Activated CD4-positive, CD25-positive, alpha-beta regulatory T cell (primary cell): ENCODE measurements at places on chromosomes 7 and 10.

GRCh38 chr10:69502589-69502988 is 51.3 kb downstream of the TSPAN15 start:
- DNase-seq = no peak

GRCh38 chr10:113563306-113564088 is 10.6 kb downstream of the HABP2 start:
- DNase-seq = peak; percentile 32

GRCh38 chr7:36157527-36158320 is 4.7 kb downstream of the EEPD1 start:
- DNase-seq = no peak

DNA sequence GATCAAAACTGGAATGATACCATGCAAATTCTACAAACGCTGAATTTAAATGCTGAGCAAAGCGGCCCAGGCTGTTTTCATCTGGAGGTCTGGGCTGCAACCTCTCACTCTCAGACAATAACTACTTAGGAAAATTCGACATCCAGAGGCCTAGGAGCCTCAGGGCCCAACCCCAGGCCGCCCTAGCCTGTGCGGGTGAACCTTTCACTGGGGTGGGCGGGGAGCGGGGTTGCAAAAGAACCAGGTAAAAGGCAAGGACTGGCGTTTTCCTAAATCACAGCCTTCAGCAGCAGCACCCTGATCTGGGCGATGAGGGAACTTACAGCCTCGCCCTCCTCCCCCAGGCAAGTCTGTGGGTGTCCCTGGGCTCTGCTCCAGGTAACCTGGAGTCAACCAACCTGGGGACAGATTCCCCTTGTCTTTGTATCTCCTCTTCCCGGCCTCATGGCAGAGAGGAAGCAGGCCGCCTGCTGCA is 33.4 kb downstream of the CALML5 start:
- no peak for DNase-seq

- DNase-seq = no peak
Measured at GRCh38 chr7:925601-926000, 28.9 kb downstream of the ADAP1 start.

- no peak for DNase-seq
Measured at GRCh38 chr7:87342231-87342630, 3.2 kb upstream of the CROT start.

GRCh38 chr7:70322856-70323255 is 724.6 kb downstream of the AUTS2 start:
- DNase-seq = no peak
